ENCODE measurements at places on chromosomes 5 and 9.

DNA sequence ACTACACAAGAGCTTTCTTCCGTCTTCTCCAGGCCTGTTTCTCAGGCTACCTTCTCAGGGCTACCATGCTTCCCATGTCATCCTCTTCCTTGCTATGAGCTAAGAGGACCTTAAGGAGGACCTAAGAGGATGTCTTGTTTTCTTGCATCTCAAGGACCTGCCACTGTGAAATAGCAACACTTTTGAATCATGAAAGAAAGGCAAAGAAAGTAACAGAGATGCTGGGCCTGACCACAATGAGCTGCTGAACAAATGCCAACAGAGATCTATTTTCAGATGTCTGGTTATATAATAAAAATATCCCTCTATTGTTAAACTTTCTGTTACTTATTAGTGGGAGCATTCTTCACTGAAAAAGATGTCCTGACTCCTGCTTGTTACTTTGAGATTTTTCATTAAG is 36.7 kb upstream of the ANXA1 start:
- peak; percentile 12 for DNase-seq

DNA sequence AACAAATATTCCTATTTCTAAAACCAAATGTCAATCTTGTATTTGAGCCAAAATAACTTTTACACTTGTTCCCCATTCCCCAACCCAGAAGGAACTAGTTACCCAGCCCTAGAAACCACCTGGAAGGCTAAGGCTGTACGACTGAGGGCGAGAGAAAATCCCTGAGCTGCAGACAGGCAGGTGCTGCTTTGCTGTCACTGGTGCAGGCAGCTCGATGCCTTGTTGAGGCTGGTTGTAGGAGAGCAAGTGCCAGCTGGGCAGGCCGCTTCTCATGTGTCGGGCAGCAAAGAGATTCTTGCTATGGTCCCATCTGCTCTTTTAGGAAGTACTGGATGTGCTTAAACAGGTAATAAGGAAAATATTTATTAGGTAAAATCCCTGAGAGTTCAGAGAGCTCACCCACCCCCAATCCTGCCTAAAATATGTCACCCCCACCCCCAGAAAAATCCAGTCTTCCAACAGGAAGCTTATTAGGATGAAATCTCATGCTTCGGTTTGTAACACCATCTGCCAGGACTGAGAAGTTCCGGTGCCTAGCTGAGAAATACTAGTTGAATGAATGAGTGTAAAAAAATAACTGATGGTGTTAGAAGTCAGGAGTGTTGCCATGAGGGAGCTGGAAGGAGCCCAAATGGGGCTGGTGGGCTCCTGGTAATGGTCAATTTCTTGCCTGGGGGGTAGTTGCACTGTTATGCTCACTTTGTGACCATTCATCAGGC is 91.1 kb upstream of the DMRT1 start:
- DNase-seq: no peak

GRCh38 chr5:38999037-38999436 is 75.2 kb downstream of the RICTOR start:
- no peak for DNase-seq

DNA sequence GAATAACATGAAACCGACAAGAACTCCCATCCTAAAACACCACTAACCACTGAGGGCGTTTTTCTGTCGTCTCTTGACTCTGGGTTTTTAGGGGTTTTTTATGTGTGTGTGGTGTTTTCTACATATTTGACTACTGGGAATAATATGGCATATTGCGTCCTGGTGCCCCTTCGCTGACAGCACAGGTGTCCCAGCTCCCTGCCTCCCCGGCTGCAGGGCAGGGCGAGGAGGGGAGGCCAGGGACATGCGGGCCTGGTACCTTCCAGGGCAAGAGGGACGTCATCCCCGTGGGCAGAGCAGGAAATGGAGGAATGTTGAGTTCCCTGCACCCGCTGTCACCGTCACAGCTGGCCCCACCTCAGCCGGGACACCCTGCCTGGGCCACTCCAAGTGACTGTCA is 34.8 kb downstream of the VAV2 start:
- no peak for DNase-seq

DNA sequence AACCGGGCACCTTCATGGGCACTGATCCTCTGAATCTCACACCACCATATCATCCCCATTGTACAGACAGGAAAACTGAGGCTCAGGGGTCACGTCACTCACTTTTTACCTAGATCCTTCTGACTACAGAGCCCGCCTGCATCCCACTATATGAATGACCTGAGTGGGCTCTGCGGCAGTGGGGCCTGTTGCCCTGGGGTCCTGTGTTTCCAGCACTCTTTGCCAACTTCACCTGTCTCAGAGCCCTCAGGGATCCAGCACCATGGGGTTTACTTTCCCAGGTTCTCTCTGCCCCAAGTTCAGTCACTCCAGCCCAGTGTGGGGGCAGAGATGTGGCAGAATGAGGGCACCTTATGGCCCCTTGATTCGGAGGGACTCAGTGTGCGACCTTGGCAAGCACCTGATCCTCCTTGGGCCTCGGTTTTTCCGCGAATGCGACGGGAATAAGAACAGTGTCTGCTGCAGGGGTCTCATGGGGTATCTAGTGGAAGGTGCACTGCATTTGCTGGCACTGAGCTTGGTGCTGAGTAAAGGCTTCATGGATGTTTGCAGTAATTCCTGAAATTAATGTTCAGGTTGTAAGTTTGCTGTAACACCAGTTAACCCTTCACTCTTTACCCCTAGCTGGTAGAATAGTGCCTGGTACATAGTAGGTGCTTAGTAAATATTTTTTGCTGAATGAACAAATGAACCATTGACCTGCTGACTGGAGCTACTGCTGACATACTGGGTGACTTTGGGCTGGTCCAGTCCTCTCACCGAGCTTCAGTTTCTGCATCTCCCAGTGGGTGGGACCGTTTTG is 47.1 kb upstream of the BOD1 start:
- DNase-seq: no peak

GRCh38 chr9:134925011-134925511 is 7.3 kb upstream of the FCN1 start:
- DNase-seq: no peak

GRCh38 chr9:15433191-15433590 is 10.5 kb downstream of the SNAPC3 start:
- no peak for DNase-seq

- no peak for DNase-seq
Observed at GRCh38 chr9:136160995-136161610, 42.4 kb upstream of the TMEM250 start.

DNA sequence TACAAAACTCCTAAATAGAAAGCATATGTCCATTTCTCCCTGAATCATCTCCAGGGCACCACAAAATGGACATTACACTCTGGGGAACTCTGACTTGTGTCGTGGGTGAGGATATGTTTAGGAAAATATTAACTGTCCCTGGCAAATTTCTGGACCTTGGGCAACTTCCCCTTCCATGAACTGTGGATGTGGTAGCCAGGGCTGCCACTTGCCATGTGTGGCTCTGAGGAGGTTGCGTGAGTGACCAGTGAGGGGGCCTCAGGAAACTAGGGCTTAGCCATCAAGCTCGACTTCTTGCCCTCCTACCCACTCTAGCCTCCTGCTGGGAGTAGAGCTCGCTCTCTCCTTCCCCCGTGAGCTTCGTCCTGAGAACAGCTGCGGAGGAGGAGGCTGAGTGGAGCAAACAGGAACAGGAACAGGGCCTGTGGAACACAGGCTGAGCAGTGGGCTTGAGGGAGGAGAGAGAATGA is 13.8 kb upstream of the STC2 start:
- DNase-seq: no peak

DNA sequence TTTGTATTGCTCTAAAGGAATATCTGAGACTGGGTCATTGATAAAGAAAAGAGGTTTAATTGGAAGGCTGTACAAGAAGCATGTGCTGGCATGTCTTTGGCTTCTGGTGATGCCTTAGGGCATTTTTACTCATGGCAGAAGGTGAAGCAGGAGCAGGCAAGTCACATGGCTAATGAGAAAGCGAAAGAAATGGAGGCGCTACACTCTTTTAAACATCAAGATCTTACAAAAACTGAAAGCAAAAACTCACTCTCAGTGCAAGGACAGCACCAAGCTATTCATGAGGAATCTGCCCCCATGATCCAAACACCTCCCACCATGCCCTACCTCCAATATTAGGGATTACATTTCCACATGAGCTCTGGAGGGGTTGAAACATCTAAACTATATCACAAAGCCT is 1458.8 kb upstream of the ACO1 start:
- no peak for DNase-seq

DNA sequence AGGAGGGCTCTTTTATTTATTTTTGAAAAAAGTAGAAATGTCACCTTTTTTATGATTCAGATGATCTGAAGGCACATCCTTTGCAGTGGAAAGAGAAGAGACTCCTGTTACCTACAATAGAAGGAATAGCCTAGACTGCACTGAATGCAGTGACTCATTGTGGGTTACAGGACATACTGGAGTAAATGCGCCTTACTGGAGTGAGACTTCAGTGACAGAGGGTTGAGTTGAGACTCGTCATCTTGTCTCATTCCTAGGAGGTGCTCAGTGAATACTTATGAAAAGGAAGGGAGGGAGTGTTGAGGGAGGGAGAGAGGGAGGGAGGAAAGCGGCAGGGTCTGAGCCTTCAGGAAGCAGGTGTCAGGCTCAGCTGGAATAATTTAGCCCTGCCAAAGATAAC is 25.2 kb downstream of the ANKRA2 start:
- peak; percentile 77 for DNase-seq

DNA sequence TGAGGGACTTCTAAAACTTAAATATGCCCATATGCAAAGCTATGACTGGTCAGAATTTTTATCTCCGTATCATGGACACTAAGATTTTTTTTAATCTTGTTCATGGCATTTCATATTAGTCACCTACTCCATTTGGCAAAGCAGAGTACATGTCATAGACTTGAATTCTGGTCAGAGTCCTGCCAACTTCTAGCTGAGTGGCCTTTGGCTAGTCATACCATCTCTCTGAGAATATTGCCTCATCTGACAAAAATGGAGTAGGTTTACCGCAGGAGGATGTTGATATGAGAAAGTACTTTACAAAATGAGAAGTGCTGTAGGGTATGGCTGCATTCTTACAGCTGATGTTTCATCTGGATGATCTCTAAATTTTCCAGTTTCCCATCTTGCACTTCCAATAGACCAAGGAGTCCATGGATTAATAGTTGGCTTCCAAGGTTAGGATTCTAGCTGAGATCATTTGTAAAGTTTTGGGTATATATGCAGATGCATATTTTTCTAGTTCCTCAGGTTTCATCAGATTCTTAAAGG is 150.8 kb upstream of the NR3C1 start:
- DNase-seq: peak; percentile 90

GRCh38 chr9:93942161-93942560 is 13.0 kb downstream of the BARX1 start:
- DNase-seq: no peak

- DNase-seq: no peak
Observed at GRCh38 chr9:85009251-85009650, 339.7 kb downstream of the NTRK2 start.

GRCh38 chr5:68239487-68239886 is 23.9 kb downstream of the PIK3R1 start:
- DNase-seq: peak; percentile 51

DNA sequence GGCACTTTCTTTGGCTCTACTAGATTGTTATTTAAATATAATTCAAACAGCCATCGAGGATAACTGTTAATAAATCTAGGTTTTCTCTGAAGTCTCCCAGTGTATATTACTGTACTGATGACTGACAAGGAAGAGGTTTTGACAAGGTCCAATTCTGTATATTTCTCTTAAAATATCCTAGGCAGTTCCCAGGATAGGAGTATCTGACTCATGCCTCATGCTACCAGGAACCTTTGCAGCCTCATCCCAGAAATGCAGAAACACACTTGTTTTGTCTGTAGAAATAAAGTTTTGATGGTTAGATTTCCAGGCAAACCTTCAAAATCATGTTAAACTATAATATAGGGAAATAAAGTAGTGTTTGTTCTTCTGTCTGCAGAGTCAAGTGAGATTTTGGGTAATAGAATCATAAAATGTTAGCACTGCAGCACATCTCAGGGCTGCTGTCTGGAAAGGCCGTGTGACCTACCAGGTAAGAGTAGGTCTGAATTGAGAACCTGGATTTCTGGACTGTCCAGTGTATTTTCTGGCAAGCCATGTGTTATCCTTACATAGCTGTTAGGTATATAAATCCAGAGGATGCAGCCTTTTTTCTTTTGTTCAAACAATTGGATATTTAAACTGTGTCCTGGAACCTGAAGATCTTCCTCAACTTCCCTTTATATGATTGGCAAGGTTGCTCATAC is 8.3 kb downstream of the UBE2D2 start:
- no peak for DNase-seq
